ENCODE measurements at places on chromosomes 7 and 10. TPM values are rescaled to one million over a fixed set of nuclear protein-coding genes. Genes with fewer than 3 reads are reported as not detected.

The GFRA1 gene
- total RNA-seq = 0.09 TPM

The SYNPO2L gene
- not detected for total RNA-seq

The VENTX gene
- not detected for total RNA-seq

The ACTR3C gene
- total RNA-seq = 3.2 TPM

The ANKRD2 gene
- total RNA-seq = not detected

The GOLGA7B gene
- total RNA-seq = 0.47 TPM

The NEUROG3 gene
- total RNA-seq = 0.18 TPM

The NRP1 gene
- 0.21 TPM for total RNA-seq

The AKR1C8 gene
- not detected for total RNA-seq

DNA sequence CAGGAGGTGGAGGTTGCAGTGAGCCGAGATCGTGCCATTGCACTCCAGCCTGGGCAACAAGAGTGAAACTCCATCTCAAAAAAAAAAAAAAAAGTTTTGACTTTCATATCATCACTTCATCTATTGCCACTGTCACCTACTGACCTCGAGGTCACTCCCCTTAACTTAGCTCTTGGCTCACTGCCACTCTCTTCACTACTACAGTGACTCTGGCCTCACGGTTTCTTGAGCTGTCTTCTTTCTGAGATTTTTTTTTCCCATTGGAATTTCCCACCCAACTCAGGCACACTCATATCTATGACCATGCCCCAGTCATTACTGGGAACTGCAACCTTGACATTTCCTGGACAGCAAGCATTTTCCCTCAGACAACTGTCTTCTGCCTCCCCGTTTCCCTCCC, 42.6 kb upstream of the C7orf33 start:
- H3K36me3 ChIP-seq = no peaks in the 10 kb centered on the region
- H3K27me3 ChIP-seq = peaks cover under 1% of the 10 kb centered on the region
- H3K27ac ChIP-seq = no peak overlapping the region
- H3K4me1 ChIP-seq = no peaks in the 10 kb centered on the region

- DNase-seq = no peak
- H3K4me3 ChIP-seq = no peak overlapping the region
- H3K27ac ChIP-seq = peak overlapping the region; percentile 13
- peaks cover 36% of the 10 kb centered on the region for H3K36me3 ChIP-seq
- no peaks in the 10 kb centered on the region for H3K27me3 ChIP-seq
Measured at GRCh38 chr7:114937446-114937845, 15.6 kb downstream of the MDFIC start.

DNA sequence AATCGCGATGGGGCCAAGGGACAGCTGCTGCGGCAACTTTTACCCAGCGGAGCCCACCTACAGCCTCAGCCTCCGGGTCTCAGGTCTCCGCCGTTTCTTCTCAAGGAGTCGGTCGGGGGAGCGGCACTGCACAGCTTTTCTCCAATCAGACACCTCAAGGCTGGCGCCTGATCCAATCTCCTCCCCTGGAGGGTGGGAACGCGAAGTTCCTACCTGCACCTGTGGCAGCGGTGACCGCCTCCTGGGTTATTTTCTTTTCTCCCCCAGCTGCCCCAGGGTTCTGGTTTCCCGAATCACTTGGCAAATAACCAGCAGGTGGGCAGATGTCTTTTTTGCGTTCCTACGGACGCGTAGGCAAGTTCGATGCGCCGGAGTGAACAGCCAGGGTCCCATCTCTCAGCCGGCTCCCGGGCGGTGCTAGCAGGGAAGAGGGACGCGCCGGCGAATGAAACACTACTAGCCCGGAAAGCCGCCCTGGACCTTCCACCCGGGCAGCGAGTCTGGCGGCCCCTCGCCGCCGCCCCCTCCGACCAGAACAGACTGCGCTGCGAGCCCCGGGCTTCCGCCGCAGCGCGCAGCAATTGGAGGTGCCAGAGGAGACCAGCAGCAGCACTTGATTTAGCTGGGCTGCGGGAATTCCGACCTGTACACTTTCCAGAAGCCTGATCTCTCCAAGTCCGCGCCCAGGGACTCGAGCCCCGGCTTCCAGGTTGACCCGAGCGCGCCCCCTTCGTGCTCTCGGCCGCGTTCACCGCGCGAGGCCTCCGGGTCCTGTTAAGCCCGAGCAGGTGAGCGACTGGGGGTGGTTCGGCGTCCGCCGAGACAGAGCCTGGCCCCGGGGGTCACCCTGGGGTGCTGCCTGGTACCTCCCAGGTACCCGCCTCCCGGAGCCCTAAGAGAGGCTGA, at the start of gene PRR15:
TSS of gene PRR15 (plus strand) at position 246 of the 906 bp plus-strand sequence. CDS start 2,495 bp downstream, outside the sequence.
- H3K4me3 ChIP-seq = peak within 1 kb of the TSS; percentile 70
- peaks cover 60% of the 10 kb centered on the region for H3K27me3 ChIP-seq
- no peak within 1 kb of the TSS for H3K27ac ChIP-seq
- peak; percentile 43 for DNase-seq

DNA sequence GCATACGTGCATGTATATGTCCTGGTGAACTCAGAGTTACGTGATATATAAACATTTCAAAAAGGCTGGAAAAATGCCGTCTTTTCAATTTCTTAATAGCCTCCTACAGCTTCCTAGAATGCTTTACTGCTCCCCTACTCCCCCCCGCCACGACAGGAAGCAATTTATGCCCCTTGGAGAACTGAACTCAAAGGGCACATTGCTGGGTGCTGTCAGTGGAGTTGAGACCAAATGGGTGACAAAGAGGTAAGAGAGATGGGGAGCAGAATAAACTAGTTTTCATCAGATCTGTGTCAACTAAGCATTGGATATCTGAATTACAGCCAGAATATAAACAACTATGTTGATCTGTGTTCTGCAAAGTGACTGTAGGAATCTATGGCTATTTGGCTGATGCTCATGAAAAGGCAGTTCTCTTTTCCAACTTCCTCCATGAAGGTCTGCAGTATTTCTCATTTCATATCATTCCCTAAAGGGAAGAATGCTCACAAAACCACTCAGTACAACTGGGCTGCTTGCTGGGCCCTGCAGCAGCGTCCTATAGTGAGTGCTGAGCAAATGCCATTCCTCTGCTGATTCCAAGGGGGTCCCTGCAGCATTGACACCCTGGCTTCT, 171.3 kb upstream of the HPS1 start:
- DNase-seq = no peak
- no peaks in the 10 kb centered on the region for H3K36me3 ChIP-seq
- H3K27me3 ChIP-seq = peaks cover 16% of the 10 kb centered on the region
- H3K4me3 ChIP-seq = no peak overlapping the region
- H3K27ac ChIP-seq = no peak overlapping the region
- no peaks in the 10 kb centered on the region for H3K4me1 ChIP-seq

DNA sequence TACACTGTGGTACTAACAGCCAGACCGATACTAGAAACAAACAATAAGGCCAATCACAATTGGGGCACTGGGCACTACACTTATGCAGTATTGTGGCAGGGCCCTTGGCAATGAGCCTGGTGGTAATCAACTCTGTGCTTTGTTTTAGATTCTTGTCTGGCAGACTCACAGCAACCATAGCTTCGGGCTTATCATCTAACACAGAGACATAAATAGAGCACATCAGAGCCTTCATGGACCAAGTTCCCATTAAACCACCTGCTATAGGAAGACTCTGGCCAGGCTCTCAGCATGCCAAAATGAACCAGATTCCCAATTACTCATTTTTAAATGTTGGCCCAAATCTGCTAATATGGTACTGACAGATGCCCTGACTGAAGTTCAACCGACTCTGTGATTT, 218.6 kb downstream of the DGKI start:
- H3K4me1 ChIP-seq = no peaks in the 10 kb centered on the region
- no peak overlapping the region for H3K27ac ChIP-seq
- H3K27me3 ChIP-seq = peaks cover 2% of the 10 kb centered on the region
- DNase-seq = no peak

DNA sequence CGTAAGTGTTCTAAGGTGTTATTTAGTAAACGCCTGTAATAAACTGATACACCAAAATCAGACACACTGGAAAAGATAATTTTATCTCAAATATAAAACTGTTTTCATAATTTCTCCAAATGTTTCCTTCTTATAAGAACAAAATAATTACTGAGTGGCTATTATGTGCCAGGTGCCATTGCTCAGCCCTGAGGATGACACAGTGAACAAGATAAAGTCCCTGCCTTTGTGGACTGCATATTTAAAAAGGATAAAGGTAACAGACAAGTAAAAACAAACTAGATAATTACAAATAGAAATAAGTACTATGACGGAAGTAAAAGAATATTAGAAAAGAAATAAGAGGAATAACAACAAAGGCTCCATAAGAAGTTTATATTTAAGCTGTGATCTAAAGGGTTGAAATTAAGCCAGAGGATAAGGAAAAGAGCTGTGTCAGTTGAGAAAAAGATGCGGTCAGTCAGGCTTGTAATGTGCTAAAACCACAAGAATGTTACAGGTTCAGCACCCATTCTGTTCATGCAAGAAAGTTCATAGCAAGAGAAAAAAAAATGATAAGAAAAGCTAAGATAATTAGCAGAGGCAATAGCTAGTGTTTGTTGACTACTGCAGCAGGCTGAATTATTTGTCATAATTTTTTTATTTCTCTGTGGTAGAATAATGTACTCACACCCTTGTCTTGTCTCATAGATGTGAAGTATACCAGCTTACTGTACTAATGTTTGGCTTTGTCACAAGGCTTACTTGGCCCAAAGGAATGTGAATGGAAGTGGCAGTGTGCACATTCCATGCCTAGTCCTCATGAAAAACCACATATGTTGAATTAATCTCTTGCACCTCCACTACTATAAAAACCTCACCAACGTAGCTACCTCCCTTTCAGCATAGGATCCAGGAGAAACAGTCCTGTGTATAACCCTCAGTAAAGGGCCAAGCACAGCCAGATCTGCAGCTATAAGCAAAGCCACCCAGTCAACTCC, 75.1 kb downstream of the CRPPA start:
- no peak overlapping the region for H3K27ac ChIP-seq
- H3K4me3 ChIP-seq = no peak overlapping the region
- DNase-seq = no peak

- DNase-seq = peak; percentile 44
- peaks cover 68% of the 10 kb centered on the region for H3K36me3 ChIP-seq
- H3K4me3 ChIP-seq = no peak overlapping the region
- peak overlapping the region; percentile 29 for H3K27ac ChIP-seq
- no peaks in the 10 kb centered on the region for H3K27me3 ChIP-seq
- peaks cover 33% of the 10 kb centered on the region for H3K4me1 ChIP-seq
Measured at GRCh38 chr10:69101451-69102095, 13.7 kb downstream of the SRGN start.

DNA sequence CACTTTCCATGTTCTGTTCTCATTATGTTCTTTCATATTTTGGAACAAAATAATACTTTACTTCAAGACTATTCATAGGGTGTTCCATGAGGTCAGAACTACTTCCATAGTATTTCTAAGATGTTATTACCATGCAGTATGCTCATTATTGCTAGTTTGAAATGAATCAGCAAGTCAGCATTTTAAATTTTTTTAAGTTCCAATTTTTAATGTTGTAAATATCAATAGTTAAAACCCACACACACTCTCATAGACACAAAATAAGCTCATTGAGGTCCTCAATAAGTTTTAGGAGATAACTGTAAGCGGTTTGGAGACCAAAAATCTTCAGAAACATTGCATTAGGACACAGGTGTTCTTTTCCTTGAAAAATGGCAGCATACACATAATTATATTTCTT, 550.7 kb downstream of the AUTS2 start:
- no peak overlapping the region for H3K4me3 ChIP-seq
- H3K36me3 ChIP-seq = no peaks in the 10 kb centered on the region
- no peaks in the 10 kb centered on the region for H3K4me1 ChIP-seq
- no peaks in the 10 kb centered on the region for H3K27me3 ChIP-seq

- H3K27ac ChIP-seq = no peak overlapping the region
- H3K4me1 ChIP-seq = no peaks in the 10 kb centered on the region
- H3K36me3 ChIP-seq = no peaks in the 10 kb centered on the region
- no peak for DNase-seq
- peaks cover 10% of the 10 kb centered on the region for H3K27me3 ChIP-seq
Measured at GRCh38 chr10:51023636-51024035, 50.7 kb upstream of the PRKG1 start.

- no peak for DNase-seq
- no peak overlapping the region for H3K4me3 ChIP-seq
- H3K27me3 ChIP-seq = no peaks in the 10 kb centered on the region
- no peaks in the 10 kb centered on the region for H3K4me1 ChIP-seq
Measured at GRCh38 chr7:33761449-33762080, 143.8 kb upstream of the BMPER start.

GRCh38 chr10:114257498-114257897, 18.4 kb downstream of the VWA2 start:
- no peak overlapping the region for H3K27ac ChIP-seq
- DNase-seq = no peak
- no peak overlapping the region for H3K4me3 ChIP-seq
- H3K27me3 ChIP-seq = no peaks in the 10 kb centered on the region
- peaks cover 6% of the 10 kb centered on the region for H3K4me1 ChIP-seq

GRCh38 chr10:110033701-110034235, 26.0 kb downstream of the ADD3 start:
- H3K36me3 ChIP-seq = peaks cover 10% of the 10 kb centered on the region
- no peaks in the 10 kb centered on the region for H3K27me3 ChIP-seq
- no peak overlapping the region for H3K27ac ChIP-seq
- peaks cover 66% of the 10 kb centered on the region for H3K4me1 ChIP-seq

DNA sequence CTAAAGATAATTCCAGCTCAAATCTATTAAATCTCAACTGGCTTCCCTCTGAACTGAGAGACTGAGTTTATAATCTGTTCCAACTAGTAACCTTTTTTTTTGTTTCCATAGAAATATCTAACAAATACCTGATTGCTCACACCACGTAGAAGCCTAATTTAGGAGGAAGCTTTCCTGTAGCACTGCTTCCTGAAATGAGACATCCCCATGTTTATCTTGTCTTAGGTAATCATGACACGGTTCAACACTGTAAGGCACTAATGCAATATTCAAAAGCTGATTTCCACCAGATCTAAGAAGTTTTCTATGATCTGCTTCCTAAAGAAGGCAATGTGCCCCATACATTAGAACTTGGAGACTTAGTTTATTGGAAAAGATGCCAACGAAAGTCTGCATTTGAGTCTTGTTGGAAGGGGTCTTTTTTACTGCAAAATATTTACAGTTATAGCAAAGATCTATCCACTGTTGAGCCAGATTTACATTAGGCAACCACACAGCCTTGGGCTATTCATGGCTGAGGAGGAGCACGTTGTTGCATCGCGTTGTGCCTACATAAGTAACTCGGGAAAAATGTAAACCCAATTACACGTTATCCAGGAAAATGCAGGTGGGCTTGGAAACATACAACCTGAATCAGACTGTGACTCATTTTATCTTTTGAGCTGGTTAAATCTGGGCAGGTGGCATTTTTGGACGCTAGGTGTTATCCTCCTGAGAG, 66.3 kb downstream of the VIPR2 start:
- DNase-seq = no peak
- H3K4me3 ChIP-seq = no peak overlapping the region
- H3K27me3 ChIP-seq = peaks cover 4% of the 10 kb centered on the region
- no peaks in the 10 kb centered on the region for H3K36me3 ChIP-seq

DNA sequence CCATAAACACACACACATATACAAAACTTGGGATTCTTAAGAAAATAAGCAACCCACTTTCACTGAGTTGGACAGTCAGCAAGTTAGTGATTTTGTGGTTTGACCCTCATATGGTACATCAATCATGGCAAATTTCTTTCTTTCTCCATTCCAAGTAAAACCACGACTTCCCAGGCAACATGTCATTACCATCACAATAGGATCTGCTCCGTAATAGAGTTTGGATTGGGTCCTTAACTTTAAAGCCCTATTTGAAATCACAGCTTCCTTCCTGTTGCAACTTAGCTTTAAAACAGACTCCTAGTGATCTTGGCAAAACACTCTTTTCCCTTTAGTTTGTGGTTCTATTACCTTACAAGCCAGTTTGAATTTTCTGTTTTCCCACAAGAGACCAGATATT, 483.6 kb downstream of the INHBA start:
- no peaks in the 10 kb centered on the region for H3K36me3 ChIP-seq
- H3K27ac ChIP-seq = no peak overlapping the region
- H3K4me3 ChIP-seq = no peak overlapping the region
- no peak for DNase-seq

- no peak overlapping the region for H3K27ac ChIP-seq
- no peaks in the 10 kb centered on the region for H3K27me3 ChIP-seq
- H3K4me3 ChIP-seq = no peak overlapping the region
- H3K4me1 ChIP-seq = no peaks in the 10 kb centered on the region
- H3K36me3 ChIP-seq = no peaks in the 10 kb centered on the region
Measured at GRCh38 chr10:86871563-86872183, 85.7 kb downstream of the MMRN2 start.
